ENCODE measurements at places on chromosomes 16 and 17.

GRCh38 chr17:82961366-82962162, 117.8 kb upstream of the METRNL start:
- no peak for DNase-seq

- DNase-seq: no peak
These were observed 1344.4 kb downstream of the TP53TG3F start for GRCh38 chr16:34803683-34804416.

DNA sequence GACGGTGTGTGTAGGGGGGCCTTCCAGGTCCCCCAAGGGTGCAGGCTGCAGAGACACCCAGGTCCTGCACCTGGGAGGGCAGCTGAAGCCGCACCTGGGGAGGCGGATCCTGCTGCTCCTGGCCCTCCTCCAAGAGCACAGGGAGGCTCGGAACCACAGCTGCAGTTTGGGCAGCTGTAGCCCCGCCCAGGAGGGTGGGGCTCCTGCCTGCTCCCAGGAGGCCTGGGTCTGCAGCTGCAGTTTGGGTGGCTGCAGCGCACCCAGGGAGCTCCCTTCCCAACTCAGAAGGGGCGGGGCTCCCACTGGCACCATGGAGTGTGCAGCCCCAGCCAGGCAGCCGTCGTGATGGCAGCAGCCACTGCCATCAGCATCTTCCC, 69.4 kb upstream of the NKD1 start:
- DNase-seq: no peak

GRCh38 chr16:81136390-81137335, 40.5 kb upstream of the GCSH start:
- DNase-seq: no peak

DNA sequence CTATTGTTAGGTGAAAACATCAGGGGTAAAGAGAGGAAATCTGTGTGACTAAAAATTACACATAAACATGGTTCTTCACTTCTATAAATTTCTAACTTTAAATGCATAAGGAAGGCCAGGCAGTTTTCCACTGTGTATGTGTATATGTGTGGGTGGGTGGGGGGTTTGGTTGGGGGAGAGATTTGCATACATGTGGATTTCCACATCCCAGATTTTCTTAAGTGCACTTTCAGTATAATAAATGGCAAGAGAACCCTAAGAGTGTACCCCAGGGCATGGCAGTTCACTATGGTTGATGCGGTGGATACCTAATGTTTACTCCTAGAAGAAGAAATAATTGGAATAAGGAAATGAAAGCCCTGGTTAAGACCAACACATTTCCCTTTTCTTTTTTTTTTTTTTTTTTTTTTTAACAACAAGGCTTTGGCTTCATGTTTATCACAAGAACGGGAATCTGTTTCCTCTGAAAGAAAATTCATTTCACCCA, 451.8 kb upstream of the CCL2 start:
- no peak for DNase-seq
